ENCODE measurements at places on chromosomes 5 and 9.

GRCh38 chr5:138330813-138331448 is 673 bp downstream of the CDC25C start:
- no peak for DNase-seq

DNA sequence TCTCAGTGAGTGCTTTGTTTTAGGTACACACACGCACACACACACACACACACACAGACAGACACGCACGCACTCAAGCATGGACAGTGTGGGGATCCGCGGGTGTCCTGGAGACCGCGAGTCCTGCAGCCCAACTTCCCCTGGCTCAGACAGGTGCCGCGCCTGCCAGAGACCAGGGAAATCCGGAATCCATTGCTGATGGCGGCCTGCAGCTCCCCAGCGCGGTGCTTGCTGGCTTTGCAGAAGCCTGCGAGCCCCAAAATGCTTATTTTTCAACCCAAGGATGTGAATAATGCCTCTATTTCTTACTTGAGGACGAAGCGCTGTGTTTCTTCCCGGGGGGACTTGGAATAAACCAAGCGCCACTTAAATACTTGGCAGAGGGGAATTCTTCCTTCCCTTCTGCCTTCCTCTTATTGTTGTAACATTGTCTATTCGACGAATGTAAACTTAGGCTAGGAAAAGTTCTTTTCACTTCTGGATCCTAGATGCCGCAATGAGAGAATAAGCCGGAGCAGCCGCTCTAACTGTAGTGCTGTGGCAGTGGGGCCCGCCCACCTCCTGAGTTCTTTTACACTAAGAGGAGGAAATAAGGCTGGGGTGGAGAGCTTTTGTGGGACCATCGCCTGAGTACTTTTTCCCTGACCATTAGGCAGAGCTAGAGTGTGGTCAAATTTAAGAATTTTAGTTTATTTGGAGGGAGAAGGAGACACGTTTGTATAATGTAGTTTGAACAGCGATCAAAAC is 802 bp downstream of the ITGA2 start:
- DNase-seq = peak; percentile 23

DNA sequence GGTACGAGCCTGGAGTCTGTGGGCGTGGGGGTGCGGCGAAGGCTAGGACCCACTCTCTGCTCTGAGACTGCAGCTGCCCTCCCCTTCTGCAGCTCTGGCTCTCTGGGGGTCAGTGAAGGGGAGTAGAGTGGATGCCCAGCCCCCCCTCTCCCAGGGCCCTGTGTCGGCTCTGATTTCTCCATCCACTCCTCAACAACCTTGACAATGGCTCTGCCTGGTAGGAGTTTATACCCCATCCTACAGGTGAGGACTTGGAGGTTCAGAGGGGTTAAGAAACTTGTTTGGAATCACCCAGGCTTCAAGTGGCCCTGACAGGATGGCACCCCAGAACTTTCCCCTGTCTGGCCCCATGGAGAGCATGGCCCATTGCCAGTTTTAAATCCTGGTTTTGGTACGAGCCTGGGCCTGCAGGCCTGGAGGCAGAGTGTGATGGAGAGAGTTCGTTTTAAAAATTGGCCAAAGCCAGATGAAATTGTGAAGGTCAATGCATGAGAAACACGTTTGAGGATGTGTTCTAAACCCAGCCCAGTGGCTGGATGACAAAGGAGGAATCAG is 22.3 kb downstream of the NCS1 start:
- no peak for DNase-seq

GRCh38 chr5:60516688-60517087 is 183.3 kb downstream of the DEPDC1B start:
- no peak for DNase-seq

GRCh38 chr5:140548791-140549190 is 1.3 kb downstream of the EIF4EBP3 start:
- no peak for DNase-seq

DNA sequence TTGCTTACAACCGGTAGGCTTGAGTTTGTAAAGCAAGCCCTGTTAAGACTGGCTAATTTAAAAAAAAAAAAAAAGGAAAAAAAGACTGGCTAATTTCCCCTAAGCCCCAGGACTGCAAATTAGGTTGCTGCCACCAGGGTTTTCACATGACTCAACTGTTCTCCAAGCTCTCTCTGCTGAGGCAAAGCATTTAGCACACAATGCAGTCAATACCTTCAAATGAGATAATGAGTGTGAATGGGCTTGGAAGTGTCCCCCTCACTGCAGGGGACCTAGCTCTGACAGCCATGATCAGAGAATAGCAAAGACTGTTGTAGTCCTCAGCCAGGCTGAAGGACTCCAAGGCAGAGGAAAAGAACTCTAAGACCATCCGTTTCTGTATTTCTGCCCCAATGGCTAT is 42.8 kb upstream of the ZSWIM6 start:
- no peak for DNase-seq

GRCh38 chr5:31855134-31856040 is 216.5 kb downstream of the PDZD2 start:
- no peak for DNase-seq

- no peak for DNase-seq
These were observed 12.5 kb downstream of the TRIP13 start for GRCh38 chr5:905139-905642.

- no peak for DNase-seq
These were observed 29.6 kb downstream of the SPRY4 start for GRCh38 chr5:142295084-142295758.

GRCh38 chr5:133876266-133876665 is 92.2 kb downstream of the C5orf15 start:
- DNase-seq = no peak

- no peak for DNase-seq
These were observed 82.7 kb upstream of the C6 start for GRCh38 chr5:41296066-41296465.

DNA sequence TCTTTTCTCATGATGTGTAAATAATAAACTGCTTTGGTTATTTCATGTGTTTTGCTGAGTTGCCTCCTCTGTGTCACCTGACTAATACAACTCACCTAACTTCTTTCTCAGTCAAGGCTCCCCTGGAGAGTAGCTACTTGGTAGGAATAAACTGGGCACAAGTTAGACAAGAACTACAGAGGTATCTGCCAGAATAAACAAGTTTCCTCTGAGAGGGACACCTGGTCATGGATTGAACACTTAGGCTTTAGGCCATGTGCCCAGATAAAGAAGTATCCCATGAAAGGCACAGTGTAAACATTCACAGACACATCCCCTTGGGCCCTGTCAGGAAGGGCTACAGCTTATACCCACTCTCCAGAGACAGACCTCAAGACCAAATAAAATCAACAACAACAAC is 532.5 kb downstream of the KIF4B start:
- DNase-seq = no peak

DNA sequence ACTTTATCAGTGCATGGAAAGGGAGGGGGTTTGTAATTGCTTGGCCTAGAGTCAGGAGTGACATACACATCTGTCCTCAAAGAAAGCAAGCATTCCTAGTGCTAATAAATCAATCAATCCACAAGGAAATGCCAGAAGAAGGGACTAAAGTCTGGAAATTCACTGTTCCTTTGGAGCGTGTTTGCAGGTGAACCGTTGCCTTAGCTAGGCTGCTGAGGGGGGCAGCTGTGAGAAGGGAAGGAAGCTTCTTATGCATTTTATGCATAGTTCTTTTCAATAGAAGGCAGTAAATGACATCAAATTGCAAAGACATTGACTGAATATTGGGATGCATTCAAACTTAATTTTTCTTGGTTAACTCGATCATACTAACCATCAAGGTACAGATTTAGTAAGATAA is 1092.5 kb upstream of the SEMA6A start:
- DNase-seq = no peak

DNA sequence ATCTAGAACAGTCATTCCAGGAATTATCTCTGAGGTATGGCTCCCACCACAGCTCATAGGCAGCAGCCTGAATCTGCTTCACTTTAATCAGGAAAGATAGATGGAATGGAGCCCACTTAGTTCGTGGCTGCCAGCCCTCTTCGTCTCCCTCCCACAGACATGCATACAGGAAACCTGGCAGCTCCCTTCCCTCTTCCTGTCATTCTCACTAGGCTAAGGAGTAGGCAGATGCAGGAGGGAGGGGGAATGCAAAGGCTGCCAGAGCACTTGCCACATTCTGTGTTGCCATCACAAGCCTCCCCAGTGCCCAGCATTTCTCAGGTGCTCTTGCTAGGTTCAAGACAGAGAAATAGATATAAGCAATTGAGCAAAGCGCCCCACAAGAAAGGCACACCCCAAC is 378.9 kb downstream of the ELAVL2 start:
- no peak for DNase-seq

GRCh38 chr5:91382530-91383026 is 539 bp downstream of the ARRDC3 start:
- DNase-seq = peak; percentile 24

GRCh38 chr9:79057576-79057975 is 514.2 kb upstream of the TLE4 start:
- DNase-seq = no peak

- DNase-seq = no peak
These were observed 189.9 kb downstream of the ADCY2 start for GRCh38 chr5:7585807-7586206.

- no peak for DNase-seq
These were observed 145.5 kb upstream of the PCA3 start for GRCh38 chr9:76618762-76619161.

DNA sequence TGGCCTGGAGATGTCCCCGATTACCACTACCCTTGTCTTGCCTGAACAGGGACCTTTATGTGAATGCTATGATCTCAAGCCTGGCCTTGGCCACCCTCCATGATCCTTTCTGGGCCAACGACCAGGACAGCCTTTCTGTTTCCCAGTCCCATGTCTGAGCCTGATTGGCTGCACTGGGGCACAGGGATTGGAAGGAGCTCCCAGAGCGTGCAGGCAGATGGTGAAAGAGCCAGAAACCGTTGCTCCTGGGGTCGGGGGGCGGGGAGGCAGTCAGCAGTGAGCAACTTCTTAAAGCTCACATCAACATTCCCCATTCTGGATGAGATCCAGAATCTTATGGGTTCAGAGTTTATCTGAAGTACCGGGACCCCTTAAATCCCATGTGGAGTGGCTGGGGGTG is 84.4 kb downstream of the INSYN2B start:
- no peak for DNase-seq

DNA sequence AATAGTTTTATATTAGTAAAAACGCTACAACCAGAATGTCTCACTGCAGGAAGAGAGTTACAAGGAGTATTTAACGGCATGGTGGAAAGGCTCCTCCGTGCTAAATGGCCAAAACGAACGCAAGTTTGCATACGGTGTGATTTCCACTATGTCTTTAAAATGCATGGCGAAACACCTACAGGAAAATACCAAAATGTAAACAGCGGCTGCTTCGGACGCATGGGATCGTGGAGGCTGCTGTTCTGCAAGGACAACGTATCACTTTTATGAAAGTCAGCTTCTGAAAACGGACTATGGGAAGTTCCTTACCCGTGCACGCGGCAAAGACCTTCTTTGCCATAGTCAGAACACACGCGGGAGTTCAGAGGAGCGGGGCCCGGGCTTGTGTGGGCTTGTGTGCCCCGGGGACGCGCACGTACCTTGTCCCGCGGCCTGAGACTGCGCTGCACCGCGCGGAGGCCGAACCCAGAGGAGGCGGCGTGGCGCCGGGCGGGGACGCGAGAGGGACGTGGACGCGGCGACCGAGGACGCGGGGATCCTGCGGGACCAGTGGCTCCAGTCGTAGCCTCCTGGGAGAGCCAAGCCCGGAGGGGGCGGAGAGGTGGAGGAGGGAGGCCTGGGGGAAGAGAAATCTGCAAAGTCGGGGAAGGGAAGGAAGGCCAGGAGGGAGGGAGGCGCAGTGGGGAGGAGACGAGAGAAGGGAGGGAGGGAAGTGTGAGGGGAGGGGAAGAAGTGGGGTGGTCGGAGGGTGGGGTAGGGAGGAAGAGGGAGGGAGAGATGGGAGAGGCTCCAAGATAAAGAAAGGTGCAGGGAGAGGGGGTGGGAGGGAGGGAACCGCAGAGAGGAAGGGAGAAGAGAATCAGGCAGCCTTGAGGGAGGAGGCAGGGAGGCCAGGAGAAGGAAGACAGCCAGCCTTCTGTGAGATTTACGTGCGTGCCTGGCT is at the start of gene CMBL:
TSS of gene CMBL (minus strand) at position 697 of the 943 bp plus-strand sequence. CDS start 17,140 bp downstream, outside the sequence.
- peak; percentile 24 for DNase-seq

DNA sequence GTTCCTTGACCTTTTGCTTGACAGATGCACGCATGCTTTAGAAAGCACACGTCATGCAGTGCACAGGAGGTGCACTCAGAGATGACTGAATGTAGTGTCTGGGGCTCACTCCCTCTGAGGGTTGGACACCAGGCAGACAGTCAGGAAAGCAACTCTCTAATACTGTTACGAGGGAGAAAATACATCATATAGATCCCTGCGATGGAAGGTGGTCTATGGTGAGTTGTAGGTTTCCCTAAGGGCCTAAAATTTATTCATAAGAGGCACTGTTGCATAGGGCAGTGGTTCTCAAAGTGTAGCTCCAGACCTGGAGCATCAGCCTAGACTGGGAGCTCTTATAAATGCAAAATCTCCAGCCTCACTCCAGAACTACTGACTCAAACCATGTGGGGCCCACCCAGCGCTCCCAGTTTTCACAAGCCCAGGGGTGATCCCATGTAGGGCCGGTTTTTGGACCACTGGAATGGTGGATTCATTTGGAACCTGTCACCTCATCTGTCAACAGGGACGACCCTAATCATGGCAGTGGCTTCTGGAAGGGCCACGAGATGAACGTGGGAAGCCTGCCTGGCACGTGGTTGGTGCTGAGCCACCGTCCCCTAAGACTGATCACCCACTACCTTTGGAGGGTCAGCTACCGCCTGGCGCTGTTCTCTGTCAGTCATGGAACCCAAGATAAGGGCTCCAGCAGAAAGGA is 16.8 kb upstream of the PHF19 start:
- no peak for DNase-seq

GRCh38 chr9:133604214-133604613 is 5.0 kb downstream of the FAM163B start:
- DNase-seq = peak; percentile 34

DNA sequence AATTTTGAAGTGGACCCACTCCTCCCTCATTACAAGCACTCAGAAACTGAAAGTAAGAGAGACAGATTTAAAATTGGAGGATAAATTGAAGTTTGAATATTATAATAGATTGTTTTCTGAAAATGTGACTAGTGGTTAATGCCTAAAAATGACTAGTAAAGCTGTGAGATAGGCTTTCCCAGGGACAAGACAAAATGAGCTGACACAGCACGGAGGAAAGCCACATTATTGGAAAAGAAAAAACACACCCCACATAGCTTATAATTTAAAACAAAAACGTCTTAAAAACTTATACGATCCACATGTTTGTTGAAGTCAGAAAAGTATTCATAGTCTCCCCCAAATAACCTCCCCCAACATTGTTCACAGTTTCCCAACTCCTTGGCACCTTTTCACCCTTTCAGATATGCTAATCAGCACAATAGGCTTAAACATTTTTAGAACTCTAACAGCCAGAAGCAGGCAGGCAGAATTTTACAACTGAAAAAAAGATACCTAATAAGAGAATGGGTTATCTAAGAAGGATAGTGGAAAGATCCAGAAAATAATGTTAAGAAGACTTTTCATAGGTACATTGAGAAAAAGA is 6.1 kb downstream of the C7 start:
- no peak for DNase-seq

- no peak for DNase-seq
These were observed 138.5 kb downstream of the DCP2 start for GRCh38 chr5:113115061-113115460.
